ENCODE measurements at places on chromosomes 6 and 20.

DNA sequence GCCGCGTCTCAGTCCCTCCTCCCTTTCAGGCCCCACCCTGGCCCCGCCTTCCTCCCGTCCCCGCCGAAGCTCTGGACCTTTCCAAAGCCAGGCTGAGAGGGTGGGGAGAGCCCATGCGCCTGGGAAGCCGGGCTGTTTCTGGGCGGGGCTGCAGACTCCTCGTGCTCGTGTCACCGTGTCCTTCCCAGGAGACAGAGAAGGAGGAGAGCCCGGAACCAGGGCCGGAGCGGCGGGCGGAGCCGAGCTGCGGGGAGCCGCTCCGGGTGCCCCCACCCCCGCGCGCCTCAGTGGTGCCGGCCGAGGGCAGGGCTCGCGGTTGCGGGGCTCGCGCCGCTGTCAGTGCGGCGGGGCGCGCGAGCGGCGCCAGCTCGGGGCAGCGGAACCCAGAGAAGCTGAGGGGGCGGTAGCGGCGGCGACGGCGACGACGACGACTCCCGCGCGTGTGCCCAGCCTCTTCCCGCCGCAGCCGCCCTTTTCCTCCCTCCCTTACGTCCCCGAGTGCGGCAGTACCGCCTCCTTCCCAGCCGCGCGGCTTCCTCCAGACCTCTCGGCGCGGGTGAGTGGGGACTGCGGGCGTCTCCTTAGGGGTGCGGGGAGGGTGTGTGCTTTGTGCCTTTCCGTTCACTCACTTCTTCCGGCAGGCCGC lies at the start of gene RALY:
Gene RALY, plus strand, starts transcription at position 336 of the 646 bp plus-strand sequence. CDS start 78,164 bp downstream, outside the sequence.
- DNase-seq, result peak; percentile 95

DNA sequence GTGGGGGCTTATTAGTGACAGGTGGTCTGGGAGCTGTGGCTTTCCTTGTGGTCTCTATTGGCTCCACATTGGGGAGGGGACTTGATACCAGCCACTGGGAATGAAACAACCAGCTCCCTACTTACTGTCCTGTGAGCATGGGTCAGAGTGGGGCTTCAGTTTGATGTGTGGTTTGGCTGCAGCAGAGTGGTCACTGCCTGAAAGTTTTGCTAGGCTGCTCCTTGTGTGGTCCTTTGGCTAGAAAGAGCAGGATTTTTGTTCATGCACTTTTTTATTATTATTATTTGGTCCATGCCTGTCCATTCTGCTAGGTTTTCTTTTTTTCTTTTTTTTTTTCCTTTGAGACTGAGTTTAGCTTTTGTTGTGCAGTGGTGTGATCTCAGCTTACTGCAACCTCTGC lies 7.5 kb upstream of the TMEM14B start:
- no peak for DNase-seq

- DNase-seq, result no peak
Measured at GRCh38 chr6:148422085-148422484, 79.4 kb downstream of the SASH1 start.

DNA sequence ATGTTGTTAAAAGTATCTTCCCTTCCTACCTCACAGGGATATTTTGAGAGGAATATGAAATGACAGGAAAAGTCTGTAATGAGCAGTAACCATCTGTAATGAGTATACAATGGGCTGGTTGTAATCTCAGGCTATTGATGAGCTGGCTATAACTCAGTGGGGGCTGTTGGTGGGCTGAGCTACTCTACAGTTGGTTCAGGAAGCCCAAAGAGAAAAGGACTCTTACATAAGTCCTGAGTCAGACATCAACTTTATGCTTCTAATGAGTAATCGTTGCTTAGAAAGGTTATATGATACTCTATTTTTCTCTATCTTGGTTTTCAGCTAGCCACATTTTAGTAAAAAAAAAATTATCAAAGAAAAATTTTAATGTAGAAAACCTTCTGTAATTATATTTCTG lies 26.4 kb downstream of the ZNF391 start:
- DNase-seq, result no peak

DNA sequence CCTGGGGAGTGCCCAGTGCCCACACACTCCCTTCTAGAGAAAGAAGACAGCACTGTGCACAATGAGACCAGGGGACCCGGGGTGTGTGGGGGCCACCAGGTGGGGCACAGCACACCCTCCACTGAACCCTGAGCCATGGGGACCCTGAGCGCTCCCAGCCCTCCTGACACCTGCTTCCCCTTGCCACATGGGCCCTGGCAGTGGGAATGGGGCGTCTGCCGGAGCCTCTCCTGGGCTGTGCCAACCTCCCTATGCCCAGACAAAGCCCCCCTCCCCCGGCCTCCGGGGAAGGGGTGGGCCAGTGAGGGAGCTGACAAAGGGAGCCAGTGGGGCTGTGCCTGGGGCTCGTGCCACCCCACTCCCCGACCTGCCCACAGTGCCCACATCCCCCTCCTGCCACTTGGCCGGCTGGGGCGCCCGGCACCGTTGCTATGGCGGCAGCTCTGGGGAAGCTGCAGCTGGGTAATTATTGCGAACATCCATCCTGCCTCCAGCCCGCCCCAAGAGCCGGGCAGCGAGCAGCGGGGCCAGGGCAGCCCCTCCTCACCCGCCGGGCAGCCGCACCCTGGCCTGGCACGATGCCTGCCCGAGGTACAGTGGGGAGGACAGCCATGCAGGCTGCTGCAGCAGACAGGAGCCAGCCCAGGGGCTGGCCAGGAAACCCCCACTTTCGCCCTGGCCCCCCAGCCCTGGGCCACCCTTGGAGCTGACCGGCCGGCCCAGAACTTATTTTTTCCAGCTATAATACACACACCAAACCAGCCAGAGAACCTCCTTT lies 41.9 kb upstream of the NOL4L start:
- DNase-seq, result no peak

DNA sequence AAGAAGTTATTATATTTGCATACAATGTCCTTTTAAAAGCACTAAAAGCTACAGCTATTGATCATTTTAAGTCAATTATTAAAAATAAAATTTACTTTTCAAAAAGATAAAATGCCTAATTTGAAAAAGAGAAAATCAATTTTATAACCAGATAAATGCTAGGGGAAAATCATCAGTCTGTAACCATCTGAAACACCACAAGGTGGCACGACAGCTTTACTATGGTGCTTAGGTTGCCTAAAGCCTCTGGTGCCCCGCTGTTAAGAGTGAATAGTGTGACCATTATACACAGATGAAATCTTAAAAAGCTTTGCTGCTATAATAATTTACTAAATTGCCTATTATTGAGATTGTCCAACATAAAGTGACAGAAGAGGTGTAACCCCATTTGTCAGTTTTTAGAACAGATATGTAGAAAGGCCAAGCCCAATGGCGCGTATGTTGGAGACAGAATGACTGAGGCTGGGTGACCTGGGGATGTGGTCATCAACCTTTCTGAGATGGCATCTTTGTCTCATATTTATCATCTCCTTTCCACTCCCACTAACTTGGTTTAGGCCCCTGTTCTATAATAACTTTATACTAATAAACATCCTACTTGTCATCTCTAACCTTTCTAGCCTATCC lies 100.8 kb downstream of the MOXD1 start:
- no peak for DNase-seq
